Stimulated activated CD8-positive, alpha-beta memory T cell treated with anti-CD3 and anti-CD28 coated beads, Interleukin-4, amount 100 ng/mL, for 4 hours (primary cell): ENCODE measurements at places on chromosomes 7 and 10.

DNA sequence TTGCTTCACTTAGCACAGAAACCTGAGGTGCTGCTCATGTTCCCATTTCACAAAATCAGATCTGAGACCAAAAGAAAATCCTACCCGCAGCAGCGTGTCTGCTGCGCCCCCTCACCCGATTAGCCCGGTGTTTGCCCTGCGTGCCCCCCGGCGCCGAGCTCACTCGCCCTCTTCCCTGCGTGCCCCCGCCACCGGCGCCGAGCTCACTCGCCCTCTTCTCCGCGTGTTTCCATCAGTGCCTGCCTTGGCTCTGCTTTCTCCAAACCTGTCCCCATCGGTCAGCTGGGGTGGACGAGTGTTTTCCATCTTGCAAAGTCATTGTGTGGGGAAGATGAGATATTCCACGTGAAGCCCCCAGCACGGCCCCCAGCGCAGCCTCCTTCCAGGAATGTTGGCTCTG, 225.3 kb upstream of the PITRM1 start:
- no peak for DNase-seq

DNA sequence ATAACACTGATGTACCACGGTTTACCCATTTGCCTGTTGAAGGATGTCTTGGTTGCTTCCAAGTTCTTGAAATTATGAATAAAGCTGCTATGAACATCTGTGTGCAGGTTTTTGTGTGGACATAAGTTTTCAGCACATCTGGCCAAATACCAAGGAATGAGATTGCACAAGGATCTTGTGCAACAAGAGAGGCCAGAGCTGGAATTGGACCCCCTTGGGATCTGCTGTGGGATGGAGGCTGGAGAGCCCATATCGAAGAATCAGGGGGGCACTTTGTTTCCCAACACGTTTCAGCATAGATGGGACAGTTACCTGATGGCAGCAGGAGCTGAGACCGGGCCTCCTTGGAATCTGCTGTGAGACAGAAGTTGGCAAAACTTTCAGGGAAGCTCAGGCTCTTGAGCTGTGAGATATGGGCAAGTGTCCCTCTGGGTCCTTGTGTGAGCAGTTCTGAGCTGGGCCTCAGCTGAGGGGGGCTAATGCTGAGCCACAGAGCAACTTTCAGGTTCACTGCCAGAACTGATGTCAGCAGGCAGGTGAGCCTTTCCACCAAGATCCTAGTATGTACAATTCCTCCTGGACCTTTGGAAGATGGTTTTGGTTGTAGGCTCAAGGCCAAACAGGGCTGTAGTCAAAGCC, 115.2 kb upstream of the RAB18 start:
- DNase-seq = no peak

GRCh38 chr7:27166531-27167505, 1.5 kb upstream of the HOXA9 start:
- DNase-seq = no peak

DNA sequence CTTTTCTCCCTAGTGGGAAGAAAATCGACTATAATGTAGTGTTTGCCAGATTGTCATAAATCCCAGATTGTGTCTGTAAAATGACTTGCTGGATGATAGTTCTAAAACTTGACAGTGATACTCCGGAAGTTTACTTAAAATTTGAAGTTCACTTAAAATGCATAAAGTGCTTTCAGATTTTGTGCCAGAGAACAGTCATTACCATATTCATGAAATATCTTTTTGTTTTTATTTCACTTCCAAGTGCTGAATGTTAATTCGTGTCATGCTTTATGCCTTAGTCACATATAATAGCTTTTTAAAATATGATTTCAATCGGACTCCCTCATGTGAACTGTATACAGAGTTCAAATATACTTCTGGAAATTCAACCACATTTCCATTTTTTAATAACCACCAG, 30.4 kb downstream of the PRPF18 start:
- DNase-seq = no peak

- DNase-seq = no peak
These were observed 13.2 kb downstream of the PCLO start for GRCh38 chr7:83149466-83149865.

DNA sequence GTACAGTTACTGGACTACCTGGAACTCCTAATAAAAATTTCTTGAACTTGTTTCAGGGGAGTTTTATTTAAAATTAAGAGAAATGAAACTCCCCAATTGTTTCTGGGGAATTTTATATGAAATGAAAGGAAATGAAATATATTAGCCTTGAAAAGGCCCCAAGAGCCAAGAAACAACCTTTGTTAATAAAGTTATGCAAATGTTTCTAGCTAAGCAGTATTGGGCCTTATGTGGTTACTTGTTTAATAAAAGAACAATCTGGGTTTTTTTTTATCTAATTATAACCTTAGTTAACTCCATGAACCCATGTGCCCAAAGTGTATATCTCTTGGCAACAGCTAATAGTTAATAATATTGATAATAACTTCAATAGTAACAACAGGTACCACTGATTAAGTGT, 222.8 kb downstream of the EXOC4 start:
- no peak for DNase-seq

DNA sequence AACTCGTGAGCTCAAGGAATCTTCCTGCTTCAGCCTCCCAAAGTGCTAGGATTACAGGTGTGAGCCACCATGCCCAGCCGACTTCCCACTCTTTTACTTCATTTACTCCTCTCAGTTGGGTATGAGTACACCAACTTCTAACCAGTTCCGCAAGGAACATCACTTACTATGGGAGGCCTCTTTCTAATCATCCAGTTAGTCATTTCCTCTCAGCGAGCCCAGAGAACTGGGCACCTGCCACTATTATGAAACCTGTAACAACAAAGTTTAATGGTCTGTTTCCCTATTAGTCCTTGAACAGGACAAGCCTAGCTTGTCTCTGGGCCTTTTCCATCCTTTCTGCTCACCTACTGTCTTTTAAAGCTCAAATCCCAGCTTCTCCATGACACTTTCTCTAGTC, 88.8 kb downstream of the DNMBP start:
- no peak for DNase-seq
